ENCODE measurements at places on chromosomes 2 and 18.

DNA sequence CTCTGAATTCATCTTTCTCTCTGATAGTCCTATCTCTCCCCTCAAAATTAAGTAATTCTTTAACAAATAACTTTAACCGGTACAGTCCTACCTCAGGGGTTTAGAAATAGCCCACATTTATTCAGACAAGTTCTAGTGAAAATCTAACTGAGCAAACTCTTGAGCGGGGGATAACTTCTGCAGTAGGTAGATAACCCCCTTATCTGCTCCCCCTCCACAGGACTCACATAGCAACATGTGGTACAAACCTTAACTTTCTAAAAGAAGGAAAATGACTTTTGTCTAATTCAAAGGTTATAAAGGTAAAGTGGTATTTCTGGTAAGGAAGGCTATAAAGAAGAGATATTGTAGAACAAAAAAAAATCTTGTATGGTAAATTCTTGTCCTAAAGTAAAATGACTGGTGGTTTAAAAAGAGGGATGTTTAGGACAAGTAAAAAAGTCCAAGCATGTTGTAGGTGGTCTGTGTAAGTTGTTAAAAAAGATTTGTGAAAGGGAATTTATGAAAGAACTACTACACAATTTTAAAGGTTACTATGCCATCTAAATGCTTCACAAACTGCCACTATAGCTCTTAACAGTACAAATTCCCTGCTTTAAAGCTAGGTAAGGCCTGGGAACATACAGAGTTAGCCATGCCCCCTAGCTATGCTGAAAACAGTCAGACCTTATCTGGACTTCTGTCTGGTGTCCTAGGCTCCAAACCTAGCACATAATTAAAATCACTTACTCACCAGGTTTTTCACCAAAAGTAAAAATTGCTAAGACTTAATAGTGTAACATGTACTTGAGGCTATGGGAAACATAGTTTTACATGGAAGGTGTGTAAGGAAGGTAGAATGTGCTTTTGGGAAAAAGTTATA is 8.1 kb upstream of the RPIA start:
- no peaks in the 10 kb centered on the region for H3K36me3 ChIP-seq
- no peak overlapping the region for H3K4me3 ChIP-seq
- H3K27ac ChIP-seq = no peak overlapping the region
- peaks cover 31% of the 10 kb centered on the region for H3K4me1 ChIP-seq
- no peaks in the 10 kb centered on the region for H3K27me3 ChIP-seq

- H3K27me3 ChIP-seq = no peaks in the 10 kb centered on the region
- no peak overlapping the region for H3K4me3 ChIP-seq
These were observed 83.0 kb upstream of the ZNF532 start for GRCh38 chr18:58781627-58782194.

GRCh38 chr2:40814616-40815015 is 362.7 kb upstream of the SLC8A1 start:
- no peak overlapping the region for H3K27ac ChIP-seq
- H3K4me3 ChIP-seq = no peak overlapping the region
- H3K36me3 ChIP-seq = no peaks in the 10 kb centered on the region
- H3K27me3 ChIP-seq = no peaks in the 10 kb centered on the region
- DNase-seq = no peak
- H3K4me1 ChIP-seq = no peaks in the 10 kb centered on the region

GRCh38 chr2:104501342-104501741 is 352.6 kb upstream of the POU3F3 start:
- H3K27ac ChIP-seq = no peak overlapping the region
- H3K36me3 ChIP-seq = no peaks in the 10 kb centered on the region
